ENCODE measurements at places on chromosomes 5 and 9.
A peak's percentile ranks its signal among the peaks of the same experiment; 100 is the strongest.

DNA sequence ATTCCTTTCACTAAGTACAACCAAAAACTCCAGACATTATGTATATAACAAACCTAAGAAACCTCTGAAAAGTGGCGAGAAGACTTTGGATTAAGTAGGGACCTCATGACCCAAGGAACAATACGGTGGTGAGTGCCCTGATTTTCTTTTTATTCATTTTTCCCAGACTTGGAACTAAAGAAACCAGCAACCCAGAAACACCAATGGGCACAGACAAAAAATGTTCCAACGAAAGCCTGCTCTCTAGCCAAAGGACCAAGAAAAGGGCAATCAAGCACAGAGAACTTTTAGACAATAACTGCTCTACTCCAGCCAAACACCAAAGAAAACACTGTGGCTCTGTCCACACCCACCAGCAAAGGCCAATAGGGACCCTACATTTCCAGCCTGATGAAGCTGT, 66.2 kb upstream of the SSBP2 start:
- no peak for DNase-seq

- DNase-seq, result no peak
Observed at GRCh38 chr9:127650518-127650917, 38.4 kb downstream of the STXBP1 start.

GRCh38 chr5:58019614-58020013, 440.3 kb downstream of the PLK2 start:
- no peak for DNase-seq

- DNase-seq, result peak; percentile 23
Observed at GRCh38 chr9:113854310-113854709, 21.8 kb upstream of the ZNF618 start.

DNA sequence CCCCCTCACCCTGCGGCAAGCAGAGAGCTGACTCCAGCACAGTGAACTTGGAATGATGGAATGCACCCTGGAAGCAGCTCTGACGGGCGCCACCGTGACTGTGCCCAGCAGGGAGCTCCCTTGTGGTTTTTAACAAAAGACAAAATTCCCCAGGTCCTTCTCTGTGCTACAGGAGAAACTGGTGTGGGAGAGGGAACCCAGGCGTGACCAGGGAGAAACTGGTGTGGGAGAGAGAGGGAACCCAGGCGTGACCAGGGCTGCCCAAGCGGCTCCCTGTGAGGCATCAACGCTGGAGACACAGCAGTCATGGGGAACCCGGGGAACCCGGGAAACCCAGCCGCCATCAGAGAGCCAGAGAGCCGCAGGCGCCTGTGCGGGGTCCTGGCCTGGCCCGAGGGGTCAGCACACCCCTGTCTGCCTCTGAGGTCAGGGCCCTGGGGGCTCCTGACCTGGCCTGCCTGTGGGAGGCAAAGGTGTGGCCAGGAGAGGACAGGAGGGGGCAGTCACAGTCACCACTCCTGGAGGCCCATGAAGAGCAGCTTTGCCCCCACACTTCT, 3.1 kb upstream of the AHRR start:
- DNase-seq, result no peak

GRCh38 chr9:71876829-71877228, 34.2 kb downstream of the ABHD17B start:
- DNase-seq, result no peak

DNA sequence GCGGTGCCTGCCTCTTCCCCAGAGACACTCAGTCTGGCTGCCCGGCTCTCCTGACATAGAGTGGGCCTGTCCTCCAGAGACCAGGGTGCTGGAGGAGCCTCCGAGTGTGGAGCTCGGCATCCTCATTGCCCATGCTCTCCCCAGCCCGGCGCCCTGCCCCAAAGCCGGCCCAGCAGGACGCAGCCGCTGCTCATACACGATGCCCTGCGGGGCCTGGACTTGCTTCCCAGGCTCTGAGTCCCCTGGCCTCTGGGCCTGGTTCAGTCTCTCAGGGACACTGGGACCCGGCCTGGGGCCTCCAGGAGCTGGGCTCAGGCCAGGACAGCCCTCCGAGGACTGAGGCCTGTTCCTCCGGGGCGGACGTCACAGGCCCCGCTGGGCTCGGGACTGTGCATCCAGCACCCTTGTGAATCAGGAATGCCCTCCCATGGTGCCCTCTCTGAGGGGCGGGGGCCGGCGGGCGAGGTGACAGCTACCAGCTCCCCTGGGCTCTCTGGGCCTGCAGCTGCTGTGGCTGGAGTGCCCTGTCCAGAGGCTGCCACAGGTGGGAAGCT, 23.2 kb downstream of the TPPP start:
- DNase-seq, result no peak

DNA sequence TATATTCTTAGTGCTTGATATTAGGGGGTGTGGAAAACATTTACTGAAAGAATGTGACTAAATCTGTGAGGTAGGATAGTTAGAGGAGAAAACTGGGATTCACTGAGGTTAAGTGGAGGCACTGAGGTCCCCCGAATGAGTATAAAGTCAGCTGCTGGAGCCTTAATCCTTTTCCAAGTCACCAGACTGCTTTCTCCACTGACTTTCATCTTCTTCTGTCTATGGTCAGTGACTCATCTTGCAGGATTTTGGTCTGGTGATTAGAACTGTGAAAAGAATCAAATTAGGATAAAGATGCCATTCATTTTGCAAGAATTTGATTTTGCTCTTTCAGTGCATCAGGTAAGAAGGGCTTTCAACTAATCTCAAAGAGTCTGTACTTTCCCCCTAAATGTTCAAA, 89.3 kb upstream of the ALDH1A1 start:
- no peak for DNase-seq

DNA sequence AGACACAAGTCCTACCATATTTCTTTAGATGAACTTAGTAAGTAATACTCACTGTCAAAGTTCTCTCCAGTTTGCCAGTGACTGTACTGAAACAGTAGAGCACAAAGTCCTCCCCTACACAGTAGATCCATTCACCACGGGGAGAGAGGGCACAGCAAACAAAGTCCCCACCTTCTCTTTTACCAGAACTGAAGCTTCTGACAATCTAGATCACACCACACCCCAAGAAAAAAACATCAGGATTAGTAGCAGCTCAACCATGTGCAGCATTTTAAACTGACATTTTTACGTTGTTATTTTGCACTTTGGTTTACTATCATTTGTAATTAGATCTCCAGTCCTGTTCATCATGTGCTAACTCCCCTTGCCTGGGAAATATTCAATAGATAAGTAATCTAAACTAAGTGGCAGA, 23.0 kb downstream of the DNAJA1 start:
- no peak for DNase-seq

- no peak for DNase-seq
Observed at GRCh38 chr5:140551872-140552271, 4.4 kb downstream of the EIF4EBP3 start.

DNA sequence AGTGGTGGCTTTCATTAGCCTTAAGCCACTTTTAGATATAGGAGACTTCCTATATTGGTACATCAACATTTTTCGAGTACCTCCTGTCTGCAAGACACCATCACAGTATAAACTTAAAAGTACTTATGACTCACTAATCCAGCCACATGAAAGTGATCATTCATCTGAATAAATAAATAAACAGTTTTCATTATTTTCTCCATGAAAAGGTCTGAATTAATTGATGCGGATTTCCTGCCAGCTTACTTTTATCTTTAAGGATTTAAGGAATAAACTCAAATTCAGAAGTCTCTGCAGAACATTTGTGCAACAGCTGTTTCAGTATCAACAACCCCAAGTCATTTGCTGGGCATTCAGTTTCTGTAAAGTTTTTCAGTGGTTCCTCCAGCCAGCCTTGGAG, 4.0 kb downstream of the SAP30L start:
- DNase-seq, result no peak

GRCh38 chr9:136521537-136521936, 24.3 kb downstream of the NOTCH1 start:
- no peak for DNase-seq

- no peak for DNase-seq
Observed at GRCh38 chr5:42855386-42855785, 43.7 kb upstream of the SELENOP start.

DNA sequence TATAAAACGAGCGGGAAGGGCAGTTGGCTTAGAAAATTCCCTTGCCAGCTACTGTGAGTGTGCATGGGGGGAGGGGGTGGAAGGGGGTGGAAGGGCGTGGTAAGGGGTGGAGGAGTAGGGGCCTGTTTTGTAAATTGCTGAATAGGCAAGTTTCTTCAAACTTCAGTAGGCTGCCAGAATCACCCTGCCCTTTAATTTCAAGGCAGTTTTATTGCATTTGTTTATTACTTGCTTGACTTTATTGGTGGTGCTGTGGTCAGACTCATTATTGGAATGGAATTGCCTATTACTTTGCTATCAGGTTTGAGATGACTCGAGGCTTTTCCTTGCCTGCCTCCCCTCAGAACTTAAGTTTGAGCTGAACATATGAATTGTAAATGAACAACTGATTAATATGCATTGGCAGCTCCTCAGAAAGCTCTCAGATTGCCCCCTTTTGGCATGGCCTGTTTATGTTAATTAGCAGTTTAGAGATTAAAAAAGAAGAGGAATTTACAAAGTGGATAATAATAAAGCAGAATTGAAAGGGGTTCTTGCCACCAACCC, 76.0 kb downstream of the SEMA6A start:
- no peak for DNase-seq

DNA sequence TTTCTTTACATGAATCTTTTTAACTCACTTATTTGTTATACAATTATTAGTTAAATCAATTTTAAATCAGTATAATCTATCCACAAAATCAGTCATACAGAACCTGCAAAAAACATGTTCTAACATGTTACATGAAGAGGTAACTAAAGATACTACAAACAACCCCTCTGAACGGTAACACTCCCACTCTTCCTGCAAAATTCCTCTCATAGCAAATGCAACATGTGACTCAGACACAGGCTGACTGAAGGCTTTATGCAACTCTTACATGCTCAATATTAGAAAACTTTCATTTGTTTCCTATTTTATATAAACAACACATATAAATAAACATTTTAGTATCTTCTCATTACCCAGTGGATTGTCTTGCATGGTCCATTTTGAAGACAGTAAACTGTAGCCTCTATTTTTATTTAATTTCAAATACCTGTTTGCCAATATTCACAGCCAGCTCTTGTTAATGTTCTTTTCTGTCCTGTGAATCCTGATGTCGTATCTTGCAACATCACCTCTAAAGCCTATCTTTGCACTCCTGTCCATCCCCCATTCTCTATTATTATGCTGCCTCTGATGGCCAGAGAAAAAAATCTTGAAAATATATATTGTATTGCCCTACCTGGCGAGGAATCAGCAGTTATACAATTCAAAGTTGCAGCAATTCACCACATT, 100.5 kb upstream of the CCDC152 start:
- DNase-seq, result no peak

- DNase-seq, result no peak
Observed at GRCh38 chr9:75104607-75105006, 16.3 kb downstream of the OSTF1 start.

DNA sequence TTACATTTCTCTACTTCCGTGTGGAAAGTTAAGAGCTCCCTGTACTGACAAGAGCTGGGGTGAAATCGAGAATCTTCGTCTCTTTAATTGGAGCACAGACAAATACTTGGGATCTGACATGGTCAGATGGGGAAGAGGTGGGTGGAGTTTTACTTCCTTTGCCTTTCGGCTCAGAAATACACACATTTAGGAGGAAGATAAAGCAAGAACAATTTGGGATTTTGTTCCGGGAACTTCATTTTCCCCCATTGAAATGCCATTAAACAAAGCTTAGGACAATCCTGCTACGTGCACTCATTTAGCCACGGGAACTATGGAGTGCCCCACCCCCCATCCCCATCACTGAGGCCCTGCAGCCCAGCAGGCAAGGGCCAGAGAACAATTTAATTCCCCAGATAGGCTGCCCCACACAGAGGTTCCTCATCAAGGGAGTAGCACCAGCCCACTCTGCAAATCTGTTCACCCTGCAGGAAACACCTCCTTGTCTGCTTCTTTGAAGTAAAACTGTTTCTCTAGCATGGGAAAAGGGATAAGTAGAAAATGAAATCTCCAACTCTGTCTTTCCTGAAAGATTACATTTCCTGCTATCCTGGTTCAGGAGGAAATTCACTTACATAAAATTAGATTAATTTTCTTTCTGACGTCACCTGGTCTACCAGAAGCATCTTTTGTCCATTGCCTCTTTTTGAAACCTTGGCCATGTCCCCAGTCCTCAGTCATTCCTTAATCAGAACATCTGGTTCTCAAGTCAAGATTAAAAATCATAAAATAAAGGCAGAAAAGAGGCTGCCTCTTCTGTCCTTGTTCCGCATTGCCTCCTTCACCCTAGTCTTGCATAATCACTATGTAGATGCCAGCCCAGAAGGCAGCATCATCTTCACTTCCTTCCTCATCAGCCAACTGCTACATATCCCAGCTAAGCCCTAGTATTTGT, 206.4 kb downstream of the ENC1 start:
- no peak for DNase-seq

- no peak for DNase-seq
Observed at GRCh38 chr9:38001430-38001829, 67.6 kb downstream of the SHB start.

DNA sequence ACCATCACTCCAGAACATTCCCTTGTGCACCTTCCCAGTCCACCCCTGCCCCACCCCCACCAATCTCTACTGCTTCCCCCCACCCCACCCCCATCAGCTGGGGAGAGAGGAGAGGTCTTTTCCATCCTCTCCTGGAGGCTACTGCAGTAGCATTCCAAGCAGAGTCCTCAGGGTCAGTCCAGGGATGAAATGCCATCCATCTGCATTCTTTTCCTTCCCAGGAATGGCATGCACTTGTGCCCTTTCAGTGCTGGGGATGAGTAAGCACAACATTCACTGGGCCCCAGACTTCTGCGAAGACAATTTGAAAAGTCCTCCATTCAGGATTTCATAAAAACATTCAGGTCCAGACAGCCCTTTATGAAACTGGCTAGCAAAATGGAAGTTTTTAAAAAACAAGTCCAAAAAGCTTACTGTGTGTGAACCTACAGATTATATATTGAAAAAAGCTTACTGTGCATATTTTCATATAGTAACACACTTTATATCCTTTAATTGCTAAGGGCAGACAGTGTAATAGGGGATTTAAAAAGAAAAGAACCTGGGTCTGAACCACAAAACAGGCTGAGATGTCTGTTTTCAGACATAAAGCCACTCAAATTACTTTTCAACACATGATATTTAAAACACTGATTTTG, 50.0 kb upstream of the GOLPH3 start:
- DNase-seq, result no peak

- no peak for DNase-seq
Observed at GRCh38 chr9:84990416-84990815, 320.9 kb downstream of the NTRK2 start.

DNA sequence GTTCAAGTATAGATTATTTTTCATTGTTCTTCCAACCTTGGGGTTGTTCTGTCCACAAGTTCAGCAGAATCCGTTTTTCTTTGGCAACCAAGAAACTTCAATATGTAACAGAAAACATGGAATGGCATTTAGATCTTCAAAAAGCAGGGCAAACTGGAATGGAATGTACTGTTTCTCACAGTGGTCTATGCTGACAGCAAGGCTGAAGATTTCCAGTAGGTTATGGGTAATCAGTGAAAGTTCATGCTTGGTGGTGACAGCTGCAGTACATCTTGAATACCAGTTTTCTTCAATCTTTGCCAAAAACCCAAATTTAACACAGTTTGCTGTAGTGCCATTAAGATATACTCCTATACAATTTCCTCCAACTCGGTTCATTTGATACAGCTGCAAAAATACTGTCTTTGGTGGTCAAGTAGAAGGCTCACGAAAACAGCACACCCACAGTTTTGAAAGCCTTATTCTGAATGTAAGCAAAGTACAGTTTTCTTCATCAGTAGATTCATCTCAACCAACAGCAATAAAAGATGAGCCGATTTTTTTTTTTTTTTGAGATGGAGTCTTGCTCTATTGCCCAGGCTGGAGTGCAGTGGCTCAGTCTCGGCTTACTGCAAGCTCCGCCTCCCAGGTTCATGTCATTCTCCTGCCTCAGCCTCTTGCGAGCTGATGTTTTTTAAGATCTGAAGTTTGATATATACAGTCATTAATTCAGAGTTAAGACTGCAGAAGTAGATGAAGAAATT, 4.9 kb downstream of the TRIM52 start:
- DNase-seq, result no peak
